ENCODE measurements at places on chromosomes 7 and 10.

DNA sequence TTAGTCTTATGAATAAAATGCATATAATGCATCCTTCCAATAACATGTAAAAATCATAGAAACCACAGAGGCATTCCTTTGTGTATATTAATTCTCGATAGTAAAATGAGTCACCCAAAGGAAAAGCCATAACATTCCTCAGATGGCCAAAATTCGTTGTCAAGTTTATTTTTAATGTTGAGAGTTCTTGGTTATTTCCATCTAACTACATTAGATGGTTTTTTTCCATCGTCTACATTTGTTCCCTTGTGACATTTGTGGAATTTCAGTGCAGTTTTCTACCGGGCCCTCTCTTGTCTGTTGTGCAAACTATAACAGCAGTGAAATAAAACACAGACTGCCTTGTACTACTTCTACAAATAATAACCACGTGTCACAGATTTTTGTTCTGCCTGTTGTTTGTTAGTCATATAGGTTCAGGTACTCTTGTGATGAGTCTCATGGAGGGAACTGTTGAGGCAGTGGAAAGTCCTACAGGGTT lies 54.7 kb upstream of the CCAR1 start:
- DNase-seq: peak; percentile 96

GRCh38 chr10:74333174-74333573 lies 182.2 kb downstream of the ADK start:
- DNase-seq: peak; percentile 49

GRCh38 chr10:52706332-52707070 lies 66.1 kb downstream of the MBL2 start:
- DNase-seq: no peak

DNA sequence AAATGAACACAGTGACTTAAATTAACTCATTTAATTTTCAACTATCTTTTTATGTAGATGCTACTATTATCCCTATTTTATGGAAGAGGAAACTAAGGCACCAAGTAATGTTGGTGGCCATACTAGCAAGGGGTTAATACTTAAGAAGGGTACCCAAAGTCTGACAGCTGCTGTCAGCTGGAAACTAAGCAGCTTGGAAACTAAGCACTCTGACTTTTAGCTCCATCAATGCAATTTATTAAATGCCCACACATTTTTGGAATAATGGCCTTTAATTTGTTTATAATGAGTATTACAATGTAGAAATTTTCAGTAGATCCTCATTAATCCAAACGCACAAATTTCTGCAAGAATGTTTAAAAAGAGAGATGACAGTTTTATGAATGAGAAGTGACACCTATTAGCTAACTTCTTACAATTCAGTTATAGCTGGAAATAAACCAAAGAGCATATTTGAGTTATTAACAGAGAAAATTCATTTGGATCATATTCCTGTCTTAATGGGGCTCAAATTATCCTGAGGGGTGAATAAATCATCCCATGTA lies 483.1 kb upstream of the MBL2 start:
- DNase-seq: no peak

DNA sequence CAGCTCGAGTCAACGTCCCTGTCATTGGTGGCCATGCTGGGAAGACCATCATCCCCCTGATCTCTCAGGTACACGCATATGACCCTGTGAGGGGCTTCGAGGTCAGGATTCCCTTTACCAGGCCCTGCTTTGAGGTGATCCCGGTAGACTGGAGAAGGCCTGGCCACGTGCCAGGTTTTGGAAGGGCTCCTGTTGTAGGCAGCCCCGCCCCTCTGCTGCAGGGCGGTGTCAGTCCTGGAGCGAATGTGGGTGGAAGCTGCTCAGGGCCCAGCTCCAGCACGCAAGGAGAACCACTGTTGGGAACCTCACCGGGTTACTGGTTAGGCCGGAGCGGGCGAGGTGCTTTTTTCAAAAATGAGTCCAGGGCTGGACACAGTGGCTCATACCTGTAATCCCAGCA lies 15.6 kb downstream of the MDH2 start:
- DNase-seq: no peak

DNA sequence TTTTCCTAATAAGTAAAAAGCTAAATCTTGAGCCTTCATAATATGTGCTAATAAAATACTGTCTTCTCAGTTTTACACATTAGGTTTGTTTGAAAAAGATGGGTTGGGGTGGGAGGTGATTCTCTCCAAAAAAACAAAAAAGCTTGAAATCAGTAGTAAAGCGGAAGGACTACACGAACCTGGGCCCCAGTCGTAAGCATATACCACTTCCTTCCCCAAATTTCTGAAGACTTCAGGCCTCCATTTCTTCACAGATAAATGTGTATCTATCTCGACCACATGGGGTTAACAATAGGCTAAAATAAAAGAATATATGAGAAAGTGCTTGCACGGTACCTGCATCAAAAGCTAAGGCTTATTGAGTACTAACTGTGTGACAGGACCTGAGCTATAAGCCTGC lies 51.6 kb upstream of the PAX2 start:
- no peak for DNase-seq

- DNase-seq: peak; percentile 71
Measured at GRCh38 chr7:84196084-84196503, 1.5 kb upstream of the SEMA3A start.

- no peak for DNase-seq
Measured at GRCh38 chr7:48803250-48803649, 121.1 kb upstream of the CDC14C start.

GRCh38 chr7:116150588-116150987 lies 59.8 kb upstream of the TES start:
- peak; percentile 76 for DNase-seq

GRCh38 chr10:102868911-102869257 lies 386 bp upstream of the AS3MT start:
- no peak for DNase-seq

DNA sequence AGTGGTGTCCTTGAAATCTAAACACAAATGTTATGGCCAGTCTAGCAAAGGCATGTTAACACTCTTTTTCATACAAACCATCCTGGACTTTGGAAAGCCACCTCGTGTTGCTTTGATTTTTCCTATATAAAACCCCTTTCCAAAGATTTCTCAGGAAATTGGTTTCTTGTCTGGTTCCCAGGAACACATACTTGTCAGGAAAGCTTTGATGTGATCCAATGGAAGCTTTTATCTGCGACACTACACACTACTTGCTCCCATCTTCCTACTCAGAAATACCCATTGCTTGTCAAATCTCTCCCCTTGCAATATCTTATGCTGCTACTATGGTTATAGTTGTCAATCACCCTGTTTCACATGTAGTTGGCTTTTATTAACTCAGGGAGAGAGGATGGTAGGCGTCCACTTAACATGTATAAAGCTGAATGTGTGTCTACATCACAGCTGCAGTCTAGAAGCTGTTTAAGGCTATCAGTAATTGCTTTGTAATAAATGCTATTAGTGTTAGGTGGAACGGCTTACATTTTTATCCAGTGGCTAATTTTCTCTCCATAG lies 189.6 kb downstream of the GPAM start:
- DNase-seq: no peak

- no peak for DNase-seq
Measured at GRCh38 chr7:32221736-32222135, 151.5 kb upstream of the PDE1C start.
